ENCODE measurements at places on chromosomes 11 and 22.

GRCh38 chr11:290621-291231, 1.8 kb downstream of the PGGHG start:
- peak; percentile 11 for DNase-seq

DNA sequence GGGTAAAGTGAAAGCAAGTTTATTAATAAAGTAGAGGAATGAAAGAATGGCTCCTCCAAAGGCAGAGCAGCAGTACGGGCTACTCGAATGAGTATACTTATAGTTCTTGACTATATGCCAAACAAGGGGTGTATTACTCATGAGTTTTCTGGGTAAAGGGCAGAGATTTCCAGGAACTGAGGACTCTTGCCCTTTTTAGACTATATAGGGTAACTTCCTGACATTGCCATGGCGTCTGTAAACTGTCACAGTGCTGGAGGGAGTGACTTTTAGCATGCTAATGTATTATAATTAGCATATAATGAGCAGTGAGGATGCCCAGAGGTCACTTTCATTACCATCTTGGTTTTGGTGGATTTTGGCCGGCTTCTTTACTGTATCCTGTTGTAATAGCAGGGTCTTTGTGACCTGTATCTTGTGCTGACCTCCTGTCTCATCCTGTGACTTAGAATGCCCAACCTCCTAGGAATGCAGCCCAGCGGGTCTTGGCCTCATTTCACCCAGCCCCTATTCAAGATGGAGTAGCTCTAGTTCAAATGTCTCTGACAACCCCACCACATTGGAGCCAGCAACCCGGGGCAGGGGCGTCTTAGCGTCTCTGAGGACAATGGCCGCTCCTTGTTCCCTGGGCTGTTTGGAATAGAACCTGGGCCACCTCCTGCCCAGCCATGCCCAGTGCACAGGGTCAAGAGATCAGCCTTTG, 34.9 kb upstream of the CD82 start:
- no peak for DNase-seq

GRCh38 chr11:35678471-35678870, 15.9 kb downstream of the TRIM44 start:
- DNase-seq, result no peak

- DNase-seq, result no peak
These were observed 2.4 kb upstream of the TNNT3 start for GRCh38 chr11:1916986-1917522.

GRCh38 chr22:29473001-29473400, 7.0 kb upstream of the NEFH start:
- DNase-seq, result no peak

GRCh38 chr11:78290293-78291176, 101.8 kb downstream of the USP35 start:
- no peak for DNase-seq

GRCh38 chr11:46456269-46457001, 64.9 kb upstream of the CHRM4 start:
- no peak for DNase-seq

DNA sequence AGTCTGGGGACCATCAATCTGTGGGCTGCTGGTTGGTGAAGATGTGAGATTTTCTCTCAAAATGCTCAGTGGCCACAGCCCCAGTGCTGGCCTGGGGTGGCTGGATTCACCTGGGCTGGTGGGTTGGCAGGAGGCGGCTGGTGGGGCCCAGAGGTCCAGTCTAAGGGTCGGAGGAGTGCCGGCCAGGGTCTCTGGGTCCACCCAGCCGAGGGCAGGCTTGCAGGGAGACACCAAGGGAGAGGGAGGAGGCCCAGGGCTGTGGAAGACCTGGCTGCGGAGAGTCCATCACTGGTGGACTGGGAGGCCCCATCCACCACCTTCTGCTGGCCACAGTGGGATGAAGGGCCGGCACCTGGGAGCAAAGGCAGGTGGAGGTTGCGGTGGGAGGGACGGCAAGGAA, 582 bp upstream of the SHANK3 start:
- DNase-seq, result no peak

- no peak for DNase-seq
These were observed 60.5 kb downstream of the HIPK3 start for GRCh38 chr11:33317662-33318061.

DNA sequence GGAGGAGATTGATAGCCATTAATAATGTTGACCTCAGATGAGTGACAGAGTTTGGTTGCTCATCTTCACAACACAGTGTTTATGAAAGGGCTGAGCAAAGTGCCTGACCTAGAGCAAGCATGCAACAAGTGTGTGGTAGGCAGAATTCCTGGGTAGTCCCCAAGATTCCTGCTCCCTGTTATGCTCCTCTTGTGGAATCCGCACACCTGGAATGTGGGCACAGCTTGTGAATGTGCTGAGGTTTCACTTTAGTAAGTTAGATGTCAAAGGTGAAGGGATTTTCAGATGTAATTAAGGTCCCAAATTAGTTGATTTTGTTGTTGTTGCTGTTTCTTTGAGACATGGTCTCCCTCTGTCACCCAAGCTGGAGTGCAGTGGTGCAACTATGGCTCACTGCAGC, 20.7 kb upstream of the SPON1 start:
- no peak for DNase-seq

- DNase-seq, result peak; percentile 31
These were observed 56.9 kb downstream of the PACS1 start for GRCh38 chr11:66126808-66127555.

- no peak for DNase-seq
These were observed 201.4 kb downstream of the BLID start for GRCh38 chr11:121914508-121915059.

GRCh38 chr11:114128399-114128798, 68.9 kb downstream of the ZBTB16 start:
- no peak for DNase-seq

- DNase-seq, result no peak
These were observed 14.7 kb upstream of the PDE2A start for GRCh38 chr11:72688929-72689328.

DNA sequence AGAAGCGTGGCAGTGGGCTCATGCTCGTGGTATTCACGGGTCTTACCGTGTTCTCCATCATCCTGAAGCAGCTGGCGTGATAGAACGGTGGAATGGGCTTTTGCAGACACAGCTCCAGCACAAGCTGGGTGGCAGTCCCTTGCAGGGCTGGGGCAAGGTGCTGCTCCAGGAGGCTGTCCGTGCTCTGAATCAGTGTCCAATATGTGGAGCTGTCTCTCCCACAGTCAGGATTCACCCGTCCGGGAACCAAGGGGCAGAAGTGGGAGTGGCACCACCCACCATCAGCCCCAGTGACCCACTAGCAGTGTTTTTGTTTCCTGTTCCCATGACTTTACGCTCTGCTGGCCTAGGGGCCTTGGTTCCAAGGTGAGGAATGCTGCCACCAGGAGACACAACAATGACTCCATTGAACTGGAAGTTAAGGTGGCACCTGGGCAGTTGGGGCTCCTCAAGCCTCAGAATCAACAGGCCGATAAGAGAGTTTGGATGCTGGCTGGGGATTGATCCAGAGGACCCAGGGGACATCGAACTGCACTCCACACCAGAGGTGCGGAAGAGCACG, 16.9 kb upstream of the CD81 start:
- DNase-seq, result no peak

- DNase-seq, result no peak
These were observed 477 bp downstream of the DPAGT1 start for GRCh38 chr11:119100994-119101758.

DNA sequence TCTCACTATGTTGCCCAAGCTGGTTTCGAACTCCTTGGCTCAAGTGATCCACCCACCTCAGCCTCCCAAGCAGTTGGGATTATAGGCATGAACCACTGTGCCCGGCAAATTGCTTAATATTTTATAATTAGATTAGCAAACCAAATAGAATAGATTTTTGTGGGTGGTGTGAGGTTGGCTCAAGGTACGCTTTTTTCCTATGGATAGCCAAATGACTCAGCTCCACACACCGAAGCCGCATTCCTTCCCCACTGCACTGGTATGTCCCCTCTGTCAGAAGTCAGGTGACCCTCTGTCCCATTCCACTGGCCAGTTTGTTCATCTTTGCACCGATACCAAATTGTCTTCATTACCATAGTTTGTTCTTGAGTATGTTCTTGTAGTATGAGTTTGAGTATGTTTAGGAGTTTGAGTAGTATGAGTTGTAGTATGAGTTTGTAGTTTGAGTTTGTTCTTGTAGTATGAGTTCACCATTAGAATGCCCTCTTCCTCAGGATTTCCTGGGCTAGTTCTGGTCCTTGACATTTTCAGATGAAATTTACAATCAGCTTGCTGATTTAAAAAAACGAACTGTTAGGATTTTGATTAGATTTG, 19.4 kb downstream of the SUSD2 start:
- DNase-seq, result no peak
